ENCODE measurements at places on chromosomes 4 and X.

GRCh38 chr4:148266921-148267320 lies 175.3 kb downstream of the NR3C2 start:
- DNase-seq: no peak

DNA sequence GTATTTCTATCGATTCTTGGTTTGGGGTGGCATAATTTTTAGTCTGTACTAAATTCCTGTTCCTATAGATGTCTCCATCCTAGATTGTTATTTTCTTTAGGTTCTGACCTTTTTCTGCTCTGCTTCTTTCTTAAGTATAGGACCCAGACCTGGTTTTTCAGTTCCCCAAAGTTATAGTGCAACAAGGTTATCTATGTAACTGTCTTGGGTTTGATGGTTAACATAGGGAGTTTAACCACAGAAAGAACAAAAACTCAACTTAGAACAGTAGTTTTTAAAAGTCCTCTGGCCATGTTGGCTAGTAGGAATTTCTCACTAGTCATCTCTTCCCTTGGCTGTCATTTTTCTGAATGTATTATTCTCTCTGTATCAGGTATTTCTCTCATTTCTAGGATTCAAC lies 38.8 kb upstream of the MAD2L1 start:
- DNase-seq: no peak

DNA sequence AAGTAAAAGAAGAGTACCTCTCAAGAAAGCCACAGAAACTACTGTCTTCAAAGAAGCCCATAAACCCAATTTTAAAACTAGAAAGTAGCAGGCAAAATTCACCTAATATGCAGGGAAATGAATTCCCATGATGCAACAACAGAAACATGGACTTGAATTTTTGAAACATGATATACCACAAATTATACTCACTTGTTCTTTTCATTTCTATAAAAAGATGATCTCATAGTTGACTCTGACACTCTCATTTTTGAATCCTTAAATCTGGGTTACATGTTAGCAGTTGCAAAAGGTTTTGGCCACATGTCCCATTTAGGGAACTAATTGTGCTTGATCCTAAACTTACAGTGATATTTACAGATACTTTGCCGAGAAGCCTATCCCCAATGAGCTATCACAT lies 1130.8 kb downstream of the FAT4 start:
- DNase-seq: no peak

- DNase-seq: no peak
Measured at GRCh38 chr4:77613267-77613666, 7.6 kb downstream of the CXCL13 start.

DNA sequence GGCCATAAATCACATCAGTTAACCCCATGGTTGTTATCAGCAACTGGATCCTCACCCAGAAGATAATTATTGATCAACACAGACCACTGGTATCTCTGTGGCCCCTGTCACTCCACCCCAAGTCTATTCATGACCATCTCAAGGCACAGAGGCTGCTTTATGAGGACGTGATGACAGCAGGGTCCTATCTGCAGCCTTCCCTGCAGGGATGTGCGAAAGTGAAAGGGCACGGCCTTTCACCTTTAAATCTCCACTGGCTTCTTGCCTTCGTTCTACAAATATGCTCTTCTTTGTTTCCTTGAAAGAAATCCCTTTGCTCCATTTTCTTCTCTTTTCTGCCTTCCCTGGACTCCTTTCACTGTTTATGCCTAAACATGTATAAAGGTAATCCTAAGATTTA lies 170.6 kb upstream of the EDNRA start:
- no peak for DNase-seq

DNA sequence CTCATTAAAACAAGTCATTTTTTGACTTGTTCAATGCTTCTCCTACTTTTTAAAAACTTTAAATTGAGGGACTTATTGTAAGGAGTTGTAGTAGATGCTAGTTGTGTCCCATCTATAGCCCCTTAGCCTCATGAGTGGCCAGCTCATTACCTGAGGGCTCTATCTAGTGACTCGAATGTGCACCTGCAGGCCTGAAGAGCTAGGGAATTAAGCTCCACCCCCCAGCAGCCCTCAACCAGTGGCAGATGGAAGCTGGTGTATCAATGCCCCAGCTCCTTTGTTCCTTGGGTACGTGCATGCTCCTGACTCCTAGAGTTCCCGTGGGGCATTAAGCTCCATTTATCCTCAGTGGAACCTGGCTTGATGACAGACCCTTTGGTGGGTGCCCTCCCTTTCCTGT lies 146.7 kb upstream of the FAM9B start:
- DNase-seq: no peak

- DNase-seq: no peak
Measured at GRCh38 chr4:114727461-114727860, 128.9 kb downstream of the UGT8 start.

DNA sequence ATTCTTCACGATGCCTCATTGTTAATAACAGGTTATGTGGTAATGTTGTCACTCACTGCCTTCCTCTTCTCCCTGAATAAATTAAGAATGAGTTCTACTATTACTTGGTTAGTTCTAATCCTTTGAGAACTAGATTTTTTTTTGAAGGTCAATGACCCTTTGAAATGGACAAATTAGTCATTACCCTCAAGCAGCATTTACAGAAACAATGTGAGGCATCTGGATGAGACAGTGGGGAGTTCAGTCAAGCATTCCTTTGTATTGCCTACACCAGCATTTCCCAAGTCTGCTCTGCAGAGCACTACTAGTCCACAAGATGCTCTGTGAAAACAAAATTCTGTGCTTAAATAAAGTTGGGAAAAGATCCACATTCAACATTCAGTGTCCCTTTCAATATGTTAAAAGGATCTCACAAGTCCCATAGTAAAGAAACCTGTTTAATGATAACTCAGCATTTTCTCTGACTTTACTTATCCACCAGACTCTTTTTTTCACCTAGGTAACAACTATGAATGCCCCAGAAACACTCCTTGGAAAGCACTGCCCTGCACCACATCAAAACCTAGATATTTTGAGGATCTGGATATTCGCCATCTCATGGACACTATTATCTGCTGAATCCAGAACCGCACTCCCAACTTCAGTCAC lies 60.6 kb downstream of the CHRDL1 start:
- DNase-seq: no peak

GRCh38 chr4:175916626-175917351 lies 104.7 kb upstream of the GPM6A start:
- DNase-seq: no peak

DNA sequence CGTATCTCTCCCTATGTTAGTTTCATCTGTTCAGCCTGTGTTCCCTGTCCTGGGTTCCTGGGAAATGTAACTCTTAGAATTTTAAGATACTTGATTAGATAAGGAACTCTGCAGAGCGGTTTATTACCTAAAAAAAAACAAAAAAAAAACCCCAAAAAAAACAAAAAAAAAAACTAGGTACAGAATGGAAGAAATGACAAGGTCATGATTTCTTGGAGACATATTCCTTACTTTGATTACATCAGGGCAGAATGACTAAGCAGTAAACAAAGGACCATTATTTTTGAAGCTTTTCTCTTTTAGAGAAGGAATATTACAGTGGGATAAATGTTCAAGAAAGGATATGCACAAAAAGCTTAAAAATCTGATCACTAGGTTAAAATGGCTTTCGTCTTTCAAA lies 171.8 kb downstream of the ARAP2 start:
- DNase-seq: no peak

DNA sequence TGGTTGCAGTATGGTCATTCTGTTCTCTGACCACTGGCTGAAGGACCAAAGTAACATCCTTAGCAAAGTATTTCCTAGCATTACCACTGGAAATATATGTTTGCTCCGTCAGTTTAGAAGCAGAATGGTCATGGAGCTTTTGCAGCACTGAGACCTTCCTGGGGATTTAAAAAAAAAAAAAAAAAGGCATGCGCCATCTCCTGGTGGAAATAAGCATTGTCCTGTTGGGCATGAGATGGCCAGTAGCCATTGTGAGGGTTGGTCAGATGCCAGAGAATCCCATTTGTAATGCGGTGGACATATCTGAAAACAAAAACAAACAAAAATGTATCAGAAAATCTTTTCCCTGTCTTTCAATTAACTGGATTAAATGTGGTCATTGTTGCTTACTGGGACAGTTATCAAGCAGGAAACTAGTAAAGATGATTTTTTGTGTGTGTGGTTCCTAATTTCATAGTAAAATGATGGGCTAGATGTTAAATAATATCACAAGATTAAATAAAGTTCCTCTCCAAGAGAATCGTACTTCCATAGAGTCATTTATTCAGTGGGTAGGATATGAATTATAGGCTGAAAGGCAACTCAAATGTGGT lies 139.6 kb downstream of the SOWAHB start:
- peak; percentile 17 for DNase-seq

- no peak for DNase-seq
Measured at GRCh38 chr4:122221322-122221721, 69.2 kb downstream of the BLTP1 start.

GRCh38 chr4:180635281-180635680 lies 1607.9 kb upstream of the TENM3 start:
- no peak for DNase-seq

DNA sequence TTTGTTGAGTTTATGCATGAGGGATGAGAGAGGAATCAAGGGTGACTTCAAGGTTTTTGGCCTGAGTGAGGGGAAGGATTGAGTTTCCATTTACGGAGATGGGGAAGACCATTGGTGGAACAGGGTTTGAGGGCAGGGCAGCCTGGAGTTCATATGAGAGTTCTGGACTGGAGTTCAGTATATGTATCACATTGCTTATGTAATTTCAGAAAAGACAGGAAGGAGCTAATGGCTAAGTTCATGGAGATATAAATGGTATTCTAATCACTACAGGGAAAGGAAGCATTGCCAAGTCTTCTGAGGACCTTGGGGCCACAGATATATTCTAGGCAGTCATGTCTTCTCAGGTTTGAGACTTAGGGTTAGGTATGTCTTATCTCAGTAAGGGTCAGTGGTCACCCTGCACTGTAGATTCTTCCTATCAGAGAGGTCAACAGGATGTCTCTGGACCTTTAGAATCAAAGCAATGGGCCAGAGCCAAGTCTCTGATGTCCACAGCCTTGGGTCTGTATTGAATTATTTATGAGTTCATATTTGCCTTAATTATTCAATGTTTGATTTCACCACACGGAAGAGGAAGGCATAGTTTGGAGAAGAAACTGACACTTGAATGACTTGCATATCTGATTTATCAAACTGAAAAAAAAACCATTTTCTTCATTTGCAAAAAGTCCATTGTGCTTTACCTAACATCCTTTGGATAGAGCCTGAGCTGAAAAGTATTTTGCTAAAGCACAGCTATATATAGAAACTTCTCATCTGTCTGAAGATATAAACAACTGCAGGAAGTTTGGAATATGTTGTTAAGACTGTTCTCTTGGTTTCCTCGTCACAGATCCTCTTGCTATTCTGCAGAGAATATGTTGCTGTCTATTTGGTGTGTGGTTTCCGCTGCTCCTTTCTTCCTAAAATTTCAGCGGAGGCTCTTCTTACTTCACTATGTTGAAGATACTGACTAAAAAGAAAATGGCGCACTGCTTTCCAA lies 139.5 kb downstream of the PDGFRA start:
- DNase-seq: peak; percentile 83

DNA sequence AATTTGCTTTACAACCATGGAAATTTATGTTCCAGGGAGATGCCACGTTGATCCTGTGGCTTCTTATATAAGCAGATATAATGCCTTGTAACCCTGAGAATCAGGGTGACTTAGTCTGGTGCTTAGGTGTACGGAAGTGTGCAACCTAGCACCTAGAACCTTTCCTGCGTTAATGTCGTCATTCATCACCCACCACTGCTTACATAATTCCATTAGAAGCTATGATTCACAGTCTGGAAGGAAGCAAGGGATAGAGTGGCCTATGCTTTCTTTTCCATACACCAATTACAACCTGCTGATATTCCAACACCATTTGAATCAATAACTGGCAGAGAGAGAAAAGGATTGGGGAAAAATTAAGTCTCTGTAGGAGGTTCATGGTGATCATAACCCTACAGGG lies 17.3 kb upstream of the CXCL8 start:
- no peak for DNase-seq

All from Kasumi-1 (cell line).